ENCODE measurements at places on chromosomes 6 and 20.
A peak's percentile ranks its signal among the peaks of the same experiment; 100 is the strongest.

DNA sequence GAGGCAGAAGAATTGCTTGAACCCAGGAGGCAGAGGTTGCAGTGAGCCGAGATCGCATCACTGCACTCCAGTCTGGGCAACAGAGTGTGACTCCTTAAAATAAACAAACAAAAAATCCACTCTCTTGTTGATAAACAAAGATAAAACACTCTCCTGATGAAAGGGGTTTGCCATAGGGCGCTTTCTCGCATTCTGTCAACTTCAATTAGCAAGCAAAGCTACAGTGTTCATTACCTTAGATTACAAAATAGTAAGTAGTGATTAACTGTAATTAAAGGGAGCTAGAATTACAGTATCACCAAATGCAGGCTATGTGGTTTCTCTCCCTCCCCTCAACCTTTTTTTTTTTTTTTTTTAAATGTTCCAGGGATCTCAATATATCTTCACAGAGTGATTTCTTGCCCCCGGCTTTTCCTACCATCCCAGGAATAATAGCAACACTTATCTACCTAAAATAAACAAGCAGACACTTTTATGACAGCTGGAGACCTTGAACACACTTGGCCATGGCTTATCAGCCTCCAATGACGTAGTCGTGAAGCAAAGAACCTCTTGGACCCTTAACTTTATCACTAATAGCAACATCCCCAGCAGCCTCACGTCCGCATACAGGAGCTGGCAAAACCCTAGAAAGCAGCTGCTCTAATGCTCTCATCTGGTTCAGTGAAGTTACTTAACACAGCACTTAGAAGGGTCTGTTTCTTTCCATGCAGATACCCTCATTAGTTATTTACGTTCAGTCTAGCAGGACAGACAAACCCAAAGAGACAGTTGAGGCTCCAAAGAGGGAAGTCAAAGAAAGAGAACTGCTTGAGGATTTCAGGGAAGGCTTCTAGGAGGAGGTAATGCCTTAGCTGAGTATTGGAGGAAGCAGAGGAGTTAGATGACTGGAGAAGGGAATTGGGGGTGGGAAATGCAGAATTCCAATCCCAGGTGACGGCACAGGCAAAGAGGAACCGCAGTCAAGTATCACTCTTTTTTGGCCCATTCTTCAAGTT lies 37.9 kb upstream of the NEDD9 start:
- peak; percentile 35 for DNase-seq

DNA sequence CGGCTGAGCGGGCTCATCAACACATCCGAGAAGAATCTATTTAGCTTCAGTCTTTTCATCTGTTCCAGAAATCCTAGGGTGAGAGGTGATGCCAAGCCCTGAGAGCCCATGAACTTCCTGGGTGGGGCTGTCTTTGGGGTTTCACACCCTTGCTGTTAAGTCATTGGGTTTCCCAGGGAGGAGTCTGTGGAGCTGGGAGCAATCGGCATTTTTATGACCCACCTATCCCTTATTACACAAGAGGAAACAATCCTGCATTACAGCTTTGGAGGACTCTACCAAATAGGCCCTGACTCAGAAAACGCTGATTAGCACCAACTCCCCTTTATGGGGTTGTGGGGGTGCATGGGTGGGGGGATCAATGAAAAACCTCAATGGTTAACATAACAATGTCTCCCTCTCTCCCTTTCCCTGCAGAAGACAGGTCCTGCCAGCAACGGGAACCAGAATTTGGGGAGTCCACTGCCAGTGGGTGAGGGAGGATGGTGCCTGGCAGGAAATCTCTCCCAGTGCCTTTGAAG lies 46.3 kb downstream of the EZR start:
- no peak for DNase-seq

GRCh38 chr6:154932515-154933027 lies 62.5 kb upstream of the TIAM2 start:
- DNase-seq = no peak

GRCh38 chr6:162443101-162443500 lies 284.5 kb downstream of the PRKN start:
- no peak for DNase-seq

GRCh38 chr6:88964509-88964908 lies 1.1 kb upstream of the RNGTT start:
- no peak for DNase-seq

GRCh38 chr6:15929685-15930084 lies 199.2 kb upstream of the MYLIP start:
- no peak for DNase-seq

DNA sequence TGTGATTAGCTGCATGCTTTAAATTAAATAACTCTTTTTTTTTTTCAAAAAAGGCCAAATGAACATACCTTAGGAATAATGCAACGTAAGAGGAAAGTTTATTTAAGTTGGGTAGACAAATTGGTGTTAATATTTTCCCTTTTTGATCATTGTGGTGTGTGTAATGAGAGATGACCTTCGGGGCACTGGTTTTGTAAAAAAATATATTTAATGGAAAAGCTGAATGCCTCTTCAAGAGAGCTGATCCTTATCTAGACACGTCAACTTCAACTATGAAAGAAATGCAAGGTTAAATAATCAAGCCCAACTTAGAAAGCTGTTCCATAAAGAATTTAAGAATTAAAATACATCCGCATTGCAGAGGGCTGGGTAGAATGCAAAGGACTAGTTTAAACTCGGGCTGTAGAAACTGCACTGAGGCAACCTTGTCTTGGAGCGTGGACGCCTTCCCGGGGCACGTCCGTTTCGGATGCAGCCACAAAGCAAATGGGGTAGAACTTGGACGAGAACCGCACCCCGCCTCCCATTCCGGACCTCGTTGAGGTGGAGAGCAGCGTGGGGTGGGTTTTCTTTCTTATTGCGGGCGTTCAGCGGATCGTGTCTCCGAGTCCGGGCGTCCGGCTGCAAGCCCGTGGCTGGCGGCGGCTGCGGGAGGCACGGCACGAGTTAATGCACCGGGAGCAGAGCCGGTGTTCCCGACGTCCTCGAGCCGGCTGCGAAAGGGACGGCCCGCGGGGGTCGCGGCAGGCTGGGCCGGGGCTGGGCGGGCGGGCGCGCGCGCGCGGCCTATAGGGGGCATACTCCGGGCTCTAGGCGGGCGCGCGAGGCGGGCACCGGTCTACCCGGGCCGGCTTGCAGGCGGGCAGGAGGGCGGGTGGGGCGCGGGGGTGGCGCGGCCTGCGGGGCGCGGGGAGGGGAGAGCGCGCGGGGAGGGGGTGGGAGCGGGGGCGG lies 1.9 kb downstream of the JARID2 start:
- peak; percentile 47 for DNase-seq

GRCh38 chr6:18795726-18796125 lies 408.6 kb downstream of the RNF144B start:
- DNase-seq = no peak

GRCh38 chr6:2739335-2739734 lies 11.4 kb downstream of the MYLK4 start:
- no peak for DNase-seq

DNA sequence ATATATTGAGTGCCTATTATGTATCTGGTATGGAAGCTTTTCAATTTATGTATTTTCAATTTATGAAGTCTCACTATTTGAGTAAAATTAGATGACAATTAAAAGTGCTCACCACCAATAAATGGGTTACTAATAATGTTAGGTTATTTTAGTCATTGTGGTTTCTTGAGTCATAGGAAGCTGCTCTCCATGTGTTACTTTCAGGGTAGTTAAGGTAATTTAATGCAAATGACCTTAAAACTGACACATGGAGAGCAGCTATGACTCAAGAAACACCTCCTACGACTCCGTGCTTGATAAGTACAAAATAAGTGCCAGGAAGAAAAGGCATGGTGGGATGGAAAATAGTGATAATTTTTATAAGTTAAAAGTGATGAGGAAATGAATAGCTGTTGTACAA lies 16.5 kb upstream of the TINAG start:
- DNase-seq = no peak

DNA sequence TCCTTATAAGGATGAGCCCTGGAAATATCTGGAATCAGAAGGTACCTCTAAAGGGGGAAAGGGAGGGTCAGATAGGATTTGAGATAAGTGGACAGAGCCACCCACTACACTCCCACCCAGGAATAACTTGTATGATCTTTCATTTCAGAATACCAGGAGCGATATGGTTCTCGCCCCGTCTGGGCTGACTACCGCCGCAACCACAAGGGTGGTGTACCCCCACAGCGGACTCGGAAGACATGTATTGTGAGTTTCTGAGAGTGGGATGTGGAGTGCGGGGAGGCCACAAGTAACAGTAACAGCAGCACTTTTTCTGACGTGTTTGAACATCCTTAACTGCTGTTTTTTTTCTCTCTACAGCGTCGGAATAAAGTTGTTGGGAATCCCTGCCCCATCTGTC lies 1.9 kb downstream of the MRPS18B start:
- DNase-seq = no peak

DNA sequence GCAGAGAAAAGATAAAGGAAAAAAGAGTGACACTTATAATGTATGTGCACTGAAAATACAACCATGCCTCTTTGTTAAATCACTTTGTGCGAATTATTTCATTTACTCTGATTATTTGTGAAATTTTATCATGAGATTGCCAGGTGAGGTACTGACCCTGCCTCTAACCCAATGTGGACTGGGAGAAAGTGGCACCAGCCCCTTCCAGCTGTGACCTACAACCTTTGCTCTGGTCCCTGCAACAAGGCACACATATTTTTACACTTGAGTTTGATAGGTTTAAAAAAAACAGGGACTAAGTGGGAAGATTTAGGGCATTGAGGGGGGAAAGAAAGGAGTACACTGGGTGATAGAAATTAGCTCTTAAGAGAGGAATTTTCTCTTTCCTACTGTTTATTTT lies 80.3 kb upstream of the ISM1 start:
- no peak for DNase-seq

GRCh38 chr6:10448096-10448495 lies 33.2 kb upstream of the TFAP2A start:
- DNase-seq = no peak

DNA sequence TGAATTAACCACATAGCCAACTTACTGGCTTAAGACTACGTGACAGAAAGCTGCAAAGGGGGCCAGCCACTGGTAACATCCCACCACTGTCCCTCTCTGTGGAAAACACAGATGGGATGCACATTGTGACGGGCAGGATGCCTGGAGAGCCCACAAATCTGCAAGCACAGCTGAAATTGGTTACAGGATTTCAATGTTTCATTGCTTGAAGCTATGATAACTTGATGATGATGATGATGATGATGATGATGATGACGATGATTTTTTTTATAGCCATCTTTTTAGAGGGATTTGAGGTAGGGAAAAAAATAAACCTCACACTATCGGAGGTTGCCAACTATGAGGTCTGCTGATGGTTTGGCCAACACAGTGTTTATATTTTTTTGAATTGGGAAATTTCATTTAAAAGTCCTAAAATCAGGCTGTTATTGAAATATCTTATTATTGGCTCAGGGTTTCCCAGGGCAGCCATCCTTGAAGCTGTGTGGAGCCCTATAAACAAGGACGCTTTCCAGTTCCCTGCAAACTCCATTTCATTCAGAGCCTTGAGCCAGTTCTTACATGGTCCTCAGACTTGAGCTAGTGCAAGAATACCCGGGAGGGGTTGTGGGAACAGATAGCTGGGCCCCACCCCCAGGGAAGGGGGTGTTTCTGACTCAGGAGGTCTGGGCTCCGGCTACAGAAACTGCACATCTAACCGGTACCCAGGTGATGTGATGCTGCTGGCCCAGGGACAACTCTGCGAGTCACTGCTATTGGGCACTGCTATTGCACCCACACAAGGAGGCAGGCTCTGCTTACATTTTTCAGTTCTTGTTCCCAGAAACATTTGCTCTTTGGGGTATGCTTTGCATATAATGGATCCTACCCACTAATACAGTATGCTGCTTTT lies 27.1 kb downstream of the BCAS1 start:
- DNase-seq = no peak

GRCh38 chr6:168017629-168018028 lies 20.2 kb downstream of the KIF25 start:
- DNase-seq = no peak

DNA sequence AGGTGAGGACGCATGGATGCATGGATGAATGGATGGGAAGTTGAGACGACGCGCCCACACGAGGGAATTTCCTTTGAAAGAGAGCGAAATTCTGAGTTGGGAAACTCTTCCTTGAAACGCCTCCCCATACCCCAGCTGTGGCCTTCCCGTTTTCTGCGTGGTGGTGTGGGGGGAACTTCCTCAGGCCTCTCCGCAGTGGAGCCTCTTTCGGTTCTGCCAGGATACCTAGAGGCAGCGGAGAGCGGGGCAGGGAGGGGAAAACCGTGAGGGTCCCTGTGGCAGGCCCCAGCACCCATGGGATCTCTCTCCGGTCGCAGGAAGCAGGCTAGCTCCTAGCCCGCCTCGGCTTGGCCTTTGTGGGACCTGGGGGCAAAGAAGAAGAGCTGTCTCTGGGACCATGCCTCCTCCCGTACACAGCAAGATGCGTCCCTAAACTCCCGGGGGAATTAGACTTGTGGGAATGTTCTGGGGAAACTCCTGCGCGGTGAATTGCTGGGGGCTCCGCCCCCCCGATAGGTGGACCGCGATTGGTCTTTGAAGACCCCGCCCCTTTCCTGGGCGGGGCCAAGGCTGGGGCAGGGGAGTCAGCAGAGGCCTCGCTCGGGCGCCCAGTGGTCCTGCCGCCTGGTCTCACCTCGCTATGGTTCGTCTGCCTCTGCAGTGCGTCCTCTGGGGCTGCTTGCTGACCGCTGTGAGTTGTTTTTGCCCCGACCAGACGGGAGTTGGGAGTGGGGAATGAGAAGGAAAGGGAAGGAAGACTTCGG lies at the start of gene CD40:
Gene CD40 (plus strand): TSS at position 611 of the 764 bp plus-strand sequence. CDS start 30 bp downstream, at position 641.
- DNase-seq = no peak

GRCh38 chr6:166008441-166009369 lies 158.9 kb downstream of the TBXT start:
- no peak for DNase-seq

GRCh38 chr6:21352131-21352530 lies 241.4 kb upstream of the SOX4 start:
- no peak for DNase-seq

GRCh38 chr6:43391440-43392031 lies 22.1 kb upstream of the ZNF318 start:
- no peak for DNase-seq

DNA sequence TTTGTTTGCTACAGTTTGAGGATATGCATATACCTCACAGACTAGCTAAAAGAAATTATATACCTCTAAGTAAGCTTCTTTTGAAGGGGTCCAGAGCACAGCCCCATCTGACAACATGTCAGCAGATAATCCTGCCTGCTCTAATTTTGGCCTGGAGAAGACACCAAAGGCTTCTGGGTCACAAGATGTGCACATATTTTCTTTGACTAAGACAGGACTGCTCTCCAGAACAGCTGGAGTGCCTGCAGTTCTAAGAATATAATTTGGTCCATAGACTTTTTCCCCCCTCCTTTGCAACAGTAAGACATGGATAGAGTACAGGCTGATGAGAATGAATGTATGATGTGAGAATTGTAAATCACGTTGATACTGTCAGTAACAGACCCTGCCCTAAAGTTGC lies 107.9 kb upstream of the KCNK16 start:
- DNase-seq = no peak

GRCh38 chr6:34278833-34279232 lies 30.0 kb upstream of the SMIM29 start:
- no peak for DNase-seq

Measured in NCI-H1436 (cell line).